ENCODE measurements at places on chromosomes 12 and 14. TPM values are rescaled to one million over a fixed set of nuclear protein-coding genes. Genes with fewer than 3 reads are reported as not detected.

Gene TMCC3
- total RNA-seq, result 9.0 TPM

Gene CARMIL3
- 0.60 TPM for total RNA-seq

Gene TAS2R43
- 4.5 TPM for total RNA-seq

Gene KANSL2
- 101 TPM for total RNA-seq

Gene FAM181A
- total RNA-seq, result not detected

Gene PRH2
- total RNA-seq, result not detected

Gene ERP27
- not detected for total RNA-seq

Gene CNPY2
- total RNA-seq, result 123 TPM

Gene PPFIA2
- 8.0 TPM for total RNA-seq

Gene SPTLC2
- total RNA-seq, result 25.5 TPM

Gene COX8C
- total RNA-seq, result not detected

Gene ACVRL1
- 90.9 TPM for total RNA-seq

Gene GLT1D1
- not detected for total RNA-seq

Gene PPP1R1A
- 77.6 TPM for total RNA-seq

DNA sequence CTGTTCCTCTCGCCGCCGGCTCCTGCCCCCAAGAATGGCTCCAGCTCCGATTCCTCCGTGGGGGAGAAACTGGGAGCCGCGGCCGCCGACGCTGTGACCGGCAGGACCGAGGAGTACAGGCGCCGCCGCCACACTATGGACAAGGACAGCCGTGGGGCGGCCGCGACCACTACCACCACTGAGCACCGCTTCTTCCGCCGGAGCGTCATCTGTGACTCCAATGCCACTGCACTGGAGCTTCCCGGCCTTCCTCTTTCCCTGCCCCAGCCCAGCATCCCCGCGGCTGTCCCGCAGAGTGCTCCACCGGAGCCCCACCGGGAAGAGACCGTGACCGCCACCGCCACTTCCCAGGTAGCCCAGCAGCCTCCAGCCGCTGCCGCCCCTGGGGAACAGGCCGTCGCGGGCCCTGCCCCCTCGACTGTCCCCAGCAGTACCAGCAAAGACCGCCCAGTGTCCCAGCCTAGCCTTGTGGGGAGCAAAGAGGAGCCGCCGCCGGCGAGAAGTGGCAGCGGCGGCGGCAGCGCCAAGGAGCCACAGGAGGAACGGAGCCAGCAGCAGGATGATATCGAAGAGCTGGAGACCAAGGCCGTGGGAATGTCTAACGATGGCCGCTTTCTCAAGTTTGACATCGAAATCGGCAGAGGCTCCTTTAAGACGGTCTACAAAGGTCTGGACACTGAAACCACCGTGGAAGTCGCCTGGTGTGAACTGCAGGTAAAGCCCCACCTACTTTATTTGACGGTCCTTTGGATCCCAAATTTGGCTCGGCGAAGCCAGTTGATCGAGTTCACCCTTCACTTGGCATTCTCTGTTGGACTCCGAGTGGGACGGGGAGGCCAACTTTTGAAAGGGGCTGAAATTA is 1.5 kb downstream of the WNK1 start:
- peak; percentile 14 for DNase-seq

- no peak for DNase-seq
Measured at GRCh38 chr12:124018539-124018938, 45.5 kb downstream of the ZNF664 start.

DNA sequence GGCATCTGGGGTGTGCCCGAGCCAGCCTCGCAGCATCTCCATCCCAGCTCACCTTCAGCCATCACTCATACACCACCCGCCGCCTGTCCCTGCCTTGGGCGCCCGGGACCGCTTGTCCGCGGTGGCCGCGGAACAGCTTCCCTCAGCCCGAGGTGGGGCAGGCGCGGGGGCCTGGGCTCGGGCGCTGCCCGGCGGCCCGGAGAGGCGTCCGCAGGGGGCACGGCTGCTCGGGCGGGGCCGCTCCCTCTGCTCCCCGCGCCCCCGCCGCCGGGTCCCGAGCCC is 430 bp downstream of the SLC41A2 start:
- DNase-seq, result no peak

DNA sequence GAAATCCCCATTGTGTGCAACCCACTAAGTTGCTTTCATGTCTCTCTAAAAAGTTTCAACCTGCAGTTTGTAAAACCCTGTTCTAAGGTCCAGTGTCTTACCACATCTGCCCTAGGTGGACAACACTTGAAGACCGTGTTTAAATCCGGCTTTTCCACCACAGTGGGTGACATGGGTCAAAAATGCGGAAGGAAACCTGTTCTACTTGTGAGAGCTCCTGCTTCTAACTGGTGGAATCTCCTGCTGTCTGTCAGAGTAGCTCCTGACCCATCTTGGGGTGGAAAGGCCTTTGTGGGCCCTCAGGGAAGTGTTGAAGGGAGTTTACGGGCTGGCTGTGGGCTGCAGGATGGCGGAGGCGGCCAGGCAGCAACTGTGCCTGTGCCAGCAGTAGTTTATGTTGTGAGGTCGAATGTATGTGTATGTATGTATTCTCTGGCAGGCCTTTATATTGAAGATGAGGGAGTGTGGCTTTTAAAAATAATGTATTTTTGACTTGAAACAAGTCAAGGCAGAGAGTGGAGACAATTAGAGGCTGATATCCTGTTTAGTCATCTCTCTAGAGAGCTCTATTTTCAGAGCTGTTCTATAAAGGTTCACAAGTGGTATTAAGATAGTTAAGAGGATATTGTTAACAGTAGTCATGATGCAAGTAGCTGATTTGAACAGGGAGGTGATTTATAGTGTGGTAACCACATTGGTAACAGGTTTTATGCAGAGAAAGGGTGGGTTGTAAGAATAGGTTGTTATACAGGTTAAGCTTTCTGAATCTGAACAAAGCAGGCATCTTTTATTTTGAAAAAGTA is 67.0 kb downstream of the PRKCH start:
- no peak for DNase-seq

GRCh38 chr12:106276032-106276740 is 26.3 kb upstream of the TCP11L2 start:
- no peak for DNase-seq

DNA sequence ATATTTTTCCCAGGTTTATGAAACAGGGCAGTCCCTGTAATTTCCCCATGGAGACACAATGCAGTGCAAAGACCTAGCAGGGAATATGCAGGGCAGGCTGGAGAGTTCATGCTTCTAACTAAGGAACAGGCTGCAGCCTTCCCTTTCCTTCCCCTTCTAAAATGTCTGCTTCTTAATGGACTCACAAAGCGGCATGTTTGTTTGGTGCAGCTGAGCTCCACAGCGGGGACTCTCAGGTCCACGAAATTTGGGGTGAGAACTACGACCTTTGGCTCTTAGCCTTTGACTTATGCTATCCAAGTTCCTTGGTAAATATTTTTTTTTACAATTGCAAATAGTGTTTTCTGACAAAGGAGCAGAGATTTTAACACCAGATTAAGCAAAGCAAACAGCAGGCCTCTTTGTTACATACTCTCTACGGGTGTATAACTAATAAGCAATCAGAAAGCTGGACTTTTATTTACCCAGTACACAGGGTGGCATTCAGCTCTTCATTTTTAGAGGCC is 323.6 kb downstream of the ZFP36L1 start:
- DNase-seq, result no peak

DNA sequence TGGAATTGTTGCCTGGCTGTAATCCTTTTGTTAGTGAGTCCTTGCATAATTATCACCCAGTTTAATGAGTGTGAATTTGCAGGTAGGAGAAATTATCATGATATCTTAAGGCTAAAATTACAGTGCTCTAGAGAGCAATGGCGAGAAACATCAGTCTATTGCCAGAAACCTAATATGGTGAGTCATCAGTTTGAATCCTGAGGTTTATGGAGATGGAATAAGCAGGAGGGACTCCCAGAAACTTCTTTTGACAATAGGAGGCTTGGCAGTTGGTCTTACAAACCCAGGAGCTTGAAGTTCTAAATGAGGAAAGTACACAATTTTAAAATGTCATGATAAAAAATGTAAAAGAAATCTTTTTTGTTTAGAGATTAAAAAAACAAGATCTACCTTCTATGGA is 31.5 kb upstream of the CRADD start:
- no peak for DNase-seq

- no peak for DNase-seq
Measured at GRCh38 chr12:124869059-124869665, 5.5 kb upstream of the SCARB1 start.

DNA sequence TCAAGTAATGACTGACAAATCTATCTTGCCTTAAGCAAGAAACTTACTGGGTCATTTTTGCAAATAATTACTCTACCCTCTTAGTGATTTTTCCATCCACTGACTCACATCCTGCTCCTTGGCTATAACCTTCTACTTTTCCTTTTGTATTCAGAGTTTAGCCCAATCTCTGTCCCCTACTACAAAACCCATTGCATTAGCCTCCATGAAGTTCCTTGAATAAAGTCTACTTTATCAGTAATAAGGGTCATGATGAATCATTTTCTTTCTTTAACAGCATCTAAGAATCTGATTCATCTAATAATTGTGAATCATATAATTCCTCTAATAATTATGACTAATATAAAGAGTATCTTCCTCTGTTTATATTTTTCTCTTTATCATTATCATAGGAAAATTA is 132.6 kb downstream of the NTS start:
- no peak for DNase-seq

GRCh38 chr12:93573552-93574223 is 1.2 kb downstream of the SOCS2 start:
- DNase-seq, result no peak

DNA sequence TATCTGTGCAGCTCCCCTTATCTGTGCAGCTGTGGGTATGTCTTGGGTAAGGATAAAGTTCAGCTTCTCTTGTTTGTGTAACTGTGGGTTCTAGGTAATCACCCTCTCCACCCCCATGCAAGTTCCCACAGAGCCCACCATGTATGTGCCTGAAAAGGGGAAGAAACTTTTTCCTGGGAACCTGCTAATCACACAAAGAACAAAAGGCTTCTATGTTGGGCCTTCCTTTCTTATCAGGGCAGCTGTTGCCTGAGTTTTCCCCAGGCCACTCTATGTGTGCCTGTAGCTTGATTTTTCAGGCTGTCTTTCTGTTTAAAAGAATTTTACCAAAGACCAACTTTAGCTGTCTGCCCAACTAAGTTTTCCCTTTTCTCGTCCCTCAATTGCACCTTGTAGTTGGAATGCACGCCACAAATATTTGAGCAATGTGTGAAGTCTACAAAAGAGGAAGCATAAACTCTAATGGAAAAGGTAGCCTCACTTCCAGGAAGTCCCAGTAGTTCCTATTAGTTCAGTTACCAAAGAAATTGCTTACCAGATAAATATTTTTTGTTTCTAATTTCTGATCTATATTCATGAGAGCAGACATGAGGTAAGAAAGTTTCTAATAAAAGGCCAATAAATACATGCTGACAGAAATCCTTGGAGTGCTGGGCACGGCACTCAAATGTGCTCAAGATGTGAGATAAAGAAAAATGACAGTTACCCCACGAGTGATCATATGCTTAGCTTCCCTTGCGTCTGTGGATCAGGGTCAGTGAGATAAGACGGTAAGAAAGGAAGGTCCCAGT is 2.7 kb upstream of the GALC start:
- no peak for DNase-seq

GRCh38 chr14:90349739-90350138 is 18.0 kb upstream of the NRDE2 start:
- DNase-seq, result no peak

- DNase-seq, result no peak
Measured at GRCh38 chr14:30291216-30291615, 267.7 kb upstream of the G2E3 start.

DNA sequence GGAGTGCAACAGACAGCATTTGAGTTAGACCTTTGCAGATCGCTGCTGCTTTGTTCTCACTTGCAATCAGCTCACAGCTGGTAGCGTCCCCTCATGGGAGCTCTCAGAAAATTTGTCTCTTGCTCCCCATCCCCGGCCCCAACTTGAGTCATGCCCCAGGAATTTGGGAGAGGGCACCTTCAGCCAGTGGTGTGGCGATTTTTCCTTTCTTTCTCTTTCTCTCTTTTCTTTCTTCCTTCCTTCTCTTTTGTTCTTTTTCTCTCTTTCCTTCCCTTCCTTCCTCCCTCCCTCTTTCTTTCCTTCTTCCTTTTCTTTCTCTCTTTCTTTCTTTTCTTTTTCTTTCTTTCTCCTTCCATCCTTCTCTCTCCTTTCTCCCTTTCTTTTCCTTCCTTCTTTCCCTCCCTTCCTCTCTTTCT is 34.2 kb upstream of the MAP1LC3B2 start:
- DNase-seq, result no peak

GRCh38 chr12:24562771-24563431 is 386.0 kb downstream of the BCAT1 start:
- peak; percentile 10 for DNase-seq

DNA sequence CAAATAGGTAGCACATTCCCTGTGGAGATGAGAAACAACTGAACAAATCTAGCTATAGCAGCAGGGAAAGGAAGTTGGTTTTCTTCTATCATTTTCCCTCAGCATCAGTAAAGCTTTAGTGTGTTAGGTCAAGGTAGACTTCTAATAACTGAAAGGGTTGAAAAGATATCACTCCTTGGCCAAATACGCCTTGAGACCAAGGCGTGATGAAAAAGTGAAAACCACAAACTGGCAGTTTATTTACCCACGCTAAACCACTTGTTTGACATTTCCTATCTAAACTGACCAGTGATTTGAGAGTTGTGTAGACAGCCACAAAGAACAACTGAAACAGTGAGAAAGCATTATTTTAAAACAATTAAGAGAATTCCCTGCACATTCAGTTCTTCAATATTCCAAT is 99.6 kb upstream of the SOX5 start:
- no peak for DNase-seq

DNA sequence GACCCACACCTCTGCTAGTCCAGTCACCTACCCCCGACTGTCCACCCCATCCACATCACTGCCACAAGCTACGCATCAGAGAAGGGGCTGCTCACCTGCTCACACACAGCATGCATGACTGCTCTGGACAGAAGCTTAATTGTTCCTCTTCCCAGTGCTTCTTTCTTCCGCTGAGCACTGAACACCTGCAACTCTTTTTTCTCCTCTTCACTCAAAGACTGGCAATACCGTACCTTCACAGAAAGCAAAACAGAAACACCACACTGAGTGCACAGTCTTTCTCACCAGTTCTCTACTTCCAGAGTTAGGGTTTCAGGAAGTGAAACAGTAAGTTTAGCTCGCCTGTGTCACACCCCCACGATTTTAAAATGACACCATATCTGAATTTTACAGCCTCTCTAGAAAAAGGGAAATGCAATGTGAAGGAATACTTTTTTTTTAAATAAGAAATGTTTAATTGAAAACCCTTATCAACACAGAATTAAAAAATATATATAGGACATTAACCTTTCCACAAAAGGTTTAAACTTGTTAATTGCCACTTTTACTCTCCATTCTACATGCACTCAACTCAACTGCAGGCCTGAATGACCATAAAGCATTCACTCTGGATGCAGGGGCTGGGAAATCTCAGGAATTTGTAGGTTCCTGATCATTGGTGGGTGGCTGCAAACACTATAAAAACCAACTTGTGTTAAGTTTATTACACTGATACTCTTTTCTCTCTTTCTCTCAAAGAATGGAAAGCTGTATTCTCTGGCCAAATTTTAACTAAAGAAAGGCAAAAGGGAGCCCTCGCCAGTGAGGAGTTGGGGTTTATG is 120.0 kb downstream of the PRICKLE1 start:
- no peak for DNase-seq

GRCh38 chr14:51610771-51611170 is 40.9 kb upstream of the FRMD6 start:
- DNase-seq, result no peak

Measured in tibial nerve (tissue), 4 donors.